Stimulated activated CD4-positive, alpha-beta T cell treated with anti-CD3 and anti-CD28 coated beads, Interleukin-1b, Interleukin-23, amount 100 ng/mL, for 4 hours (primary cell): ENCODE measurements at places on chromosomes 11 and 22.

GRCh38 chr22:39128508-39128907 lies 24.0 kb downstream of the CBX7 start:
- DNase-seq: no peak

DNA sequence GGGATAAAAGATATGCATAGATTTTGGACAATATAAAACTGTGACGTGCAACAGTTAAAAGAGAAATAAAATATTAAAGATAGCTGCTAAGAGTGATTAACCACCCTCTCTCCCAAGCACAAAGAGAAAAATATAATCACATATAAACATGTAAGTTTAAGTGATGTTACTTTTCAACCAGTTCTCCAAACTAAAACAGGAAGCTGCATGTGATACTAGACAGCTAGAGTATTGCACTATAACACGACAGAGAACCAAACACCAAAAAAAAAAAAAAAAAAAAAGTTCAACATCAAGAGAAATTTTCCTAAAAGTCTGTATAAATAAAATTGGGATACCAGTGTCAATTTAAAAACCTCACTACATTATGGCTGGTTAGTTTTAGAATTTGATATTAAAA lies 79.1 kb downstream of the PICALM start:
- no peak for DNase-seq

- no peak for DNase-seq
These were observed 19.1 kb upstream of the OOSP1 start for GRCh38 chr11:59918987-59919589.

DNA sequence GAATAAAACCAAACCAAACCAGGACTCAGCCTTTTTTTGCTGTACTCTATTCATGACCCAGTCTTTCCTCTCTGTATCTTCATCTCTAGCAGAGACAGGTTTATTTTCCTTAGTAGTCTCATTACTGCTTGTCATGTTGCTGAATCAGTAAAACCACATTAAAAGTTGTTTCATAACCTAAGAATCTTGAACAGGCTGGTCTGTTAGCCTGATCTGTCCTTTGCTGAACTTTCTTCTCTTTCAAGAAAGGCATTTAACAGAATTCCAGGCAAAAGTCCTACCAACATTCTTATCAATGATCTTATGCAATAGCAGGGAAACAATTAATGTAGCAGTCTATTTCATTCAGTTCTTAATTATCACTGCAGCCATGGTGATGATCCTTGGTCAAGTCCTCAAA lies 197.7 kb downstream of the CASP12 start:
- DNase-seq: no peak

GRCh38 chr22:37817705-37818408 lies 5.3 kb upstream of the GALR3 start:
- DNase-seq: peak; percentile 86

- no peak for DNase-seq
These were observed 36.5 kb downstream of the KIAA0930 start for GRCh38 chr22:45204241-45204640.

DNA sequence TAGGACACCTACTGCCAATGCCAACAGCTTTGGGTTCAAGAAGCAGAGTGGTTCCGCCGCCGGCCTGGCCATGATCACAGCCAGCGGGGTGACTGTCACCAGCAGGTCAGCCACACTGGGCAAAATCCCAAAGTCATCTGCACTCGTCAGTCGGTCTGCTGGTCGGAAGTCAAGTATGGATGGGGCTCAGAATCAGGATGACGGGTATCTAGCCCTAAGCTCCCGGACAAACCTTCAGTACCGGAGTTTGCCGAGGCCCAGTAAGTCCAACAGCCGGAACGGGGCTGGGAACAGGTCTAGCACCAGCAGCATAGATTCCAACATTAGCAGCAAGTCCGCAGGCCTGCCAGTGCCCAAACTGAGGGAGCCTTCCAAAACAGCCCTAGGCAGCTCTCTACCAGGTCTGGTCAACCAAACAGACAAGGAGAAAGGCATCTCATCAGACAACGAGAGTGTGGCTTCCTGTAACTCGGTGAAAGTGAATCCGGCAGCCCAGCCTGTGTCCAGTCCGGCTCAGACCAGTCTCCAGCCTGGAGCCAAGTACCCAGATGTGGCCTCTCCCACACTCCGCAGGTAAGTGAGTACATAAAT lies 115.1 kb downstream of the DBX1 start:
- no peak for DNase-seq

- DNase-seq: no peak
These were observed 30.3 kb downstream of the VSTM5 start for GRCh38 chr11:93819966-93820695.

GRCh38 chr11:92253421-92253820 lies 28.8 kb downstream of the FAT3 start:
- DNase-seq: no peak

DNA sequence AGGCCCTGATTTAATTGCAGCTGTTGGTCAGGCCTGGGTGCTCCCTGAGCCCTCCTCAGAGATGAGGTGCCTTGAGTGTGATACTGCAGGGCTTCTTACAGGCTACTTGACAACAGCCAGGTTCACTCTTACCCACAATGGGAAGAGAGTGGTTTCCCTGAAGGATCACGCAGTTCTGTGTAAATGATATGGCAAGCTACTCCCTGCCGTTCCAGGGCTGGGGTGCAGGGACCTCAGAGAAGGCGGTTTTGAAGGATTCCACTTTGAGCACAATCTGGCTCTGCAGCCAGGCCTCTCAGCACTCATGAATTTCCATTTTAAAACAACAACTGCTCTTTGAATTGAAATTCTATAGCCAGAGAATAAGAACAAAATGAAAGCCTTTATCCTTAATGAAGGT lies 92.9 kb downstream of the SLC17A6 start:
- no peak for DNase-seq
